ENCODE measurements at places on chromosomes 12 and 14.
A peak's percentile ranks its signal among the peaks of the same experiment; 100 is the strongest.

GRCh38 chr12:13005649-13006048, 5.6 kb upstream of the HEBP1 start:
- no peak for DNase-seq

DNA sequence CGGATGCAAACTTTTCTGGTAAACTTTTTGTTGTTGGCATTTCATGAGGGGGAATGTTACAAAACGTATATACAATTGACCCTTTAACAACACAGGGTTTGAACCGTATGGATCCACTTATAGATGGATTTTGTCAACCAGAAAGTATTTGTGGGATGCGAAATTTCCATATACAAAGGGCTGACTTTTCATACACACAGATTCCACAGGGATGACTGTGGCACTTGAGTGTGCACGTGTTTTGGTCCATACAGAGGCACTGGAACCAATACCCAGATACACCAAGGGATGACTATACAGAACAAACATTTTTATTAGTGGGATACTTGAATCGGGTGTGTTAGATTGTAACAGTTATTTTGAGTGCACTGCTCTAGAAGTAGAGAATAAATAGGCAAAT, 29.8 kb upstream of the CCT2 start:
- DNase-seq, result no peak

- no peak for DNase-seq
Observed at GRCh38 chr12:131194166-131194565, 240.5 kb downstream of the ADGRD1 start.

DNA sequence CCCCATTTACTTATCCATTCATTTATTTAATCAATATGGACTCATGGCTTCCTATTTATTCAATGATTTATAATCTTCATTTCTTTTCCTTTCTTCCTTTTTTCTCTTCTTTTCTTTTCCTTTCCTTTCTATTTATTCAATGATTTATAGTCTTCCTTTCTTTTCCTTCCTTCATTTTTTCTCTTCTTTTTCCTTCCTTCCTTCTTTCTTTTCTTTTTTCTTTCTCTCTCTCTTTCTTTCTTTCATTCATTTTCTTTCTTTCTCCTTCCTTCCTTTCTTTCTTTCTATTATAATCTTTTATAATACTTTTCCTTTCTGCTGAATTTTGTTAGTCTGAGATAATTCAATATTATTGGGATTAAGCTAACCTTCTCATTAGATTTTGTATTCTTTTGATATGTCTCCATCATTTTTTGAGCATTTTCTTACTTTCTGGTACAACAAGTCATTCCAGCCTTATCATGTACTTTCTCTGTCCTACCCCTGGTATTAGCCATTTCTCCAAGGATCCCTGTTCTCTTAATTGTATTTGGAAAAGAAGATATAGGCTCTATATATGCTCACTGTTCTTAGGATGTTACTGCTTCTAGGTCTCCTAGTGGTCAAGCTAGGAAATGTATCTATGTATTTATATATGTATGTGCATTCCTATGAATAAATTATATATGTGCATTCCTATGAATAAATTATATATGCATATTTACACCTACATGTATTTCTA, 12.1 kb downstream of the LACRT start:
- DNase-seq, result no peak

DNA sequence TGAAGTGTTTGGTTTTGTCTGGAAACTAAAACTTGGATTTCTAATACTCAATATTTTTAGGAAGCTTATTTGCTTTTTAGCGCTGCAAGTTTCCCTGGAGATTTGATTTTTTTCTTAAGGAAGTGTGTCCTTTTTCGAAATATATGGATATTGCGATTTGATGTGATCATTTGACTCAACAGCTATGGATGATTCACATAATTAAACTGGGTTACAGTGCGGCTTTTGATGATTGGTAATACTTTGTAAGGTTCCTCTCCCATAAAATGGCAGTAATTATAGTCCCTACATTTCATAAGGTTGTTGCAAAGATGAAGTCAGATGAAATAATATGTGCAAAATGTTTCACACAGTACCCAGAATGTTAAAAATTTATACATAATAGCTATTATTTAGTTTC, 13.1 kb downstream of the LDHB start:
- no peak for DNase-seq

DNA sequence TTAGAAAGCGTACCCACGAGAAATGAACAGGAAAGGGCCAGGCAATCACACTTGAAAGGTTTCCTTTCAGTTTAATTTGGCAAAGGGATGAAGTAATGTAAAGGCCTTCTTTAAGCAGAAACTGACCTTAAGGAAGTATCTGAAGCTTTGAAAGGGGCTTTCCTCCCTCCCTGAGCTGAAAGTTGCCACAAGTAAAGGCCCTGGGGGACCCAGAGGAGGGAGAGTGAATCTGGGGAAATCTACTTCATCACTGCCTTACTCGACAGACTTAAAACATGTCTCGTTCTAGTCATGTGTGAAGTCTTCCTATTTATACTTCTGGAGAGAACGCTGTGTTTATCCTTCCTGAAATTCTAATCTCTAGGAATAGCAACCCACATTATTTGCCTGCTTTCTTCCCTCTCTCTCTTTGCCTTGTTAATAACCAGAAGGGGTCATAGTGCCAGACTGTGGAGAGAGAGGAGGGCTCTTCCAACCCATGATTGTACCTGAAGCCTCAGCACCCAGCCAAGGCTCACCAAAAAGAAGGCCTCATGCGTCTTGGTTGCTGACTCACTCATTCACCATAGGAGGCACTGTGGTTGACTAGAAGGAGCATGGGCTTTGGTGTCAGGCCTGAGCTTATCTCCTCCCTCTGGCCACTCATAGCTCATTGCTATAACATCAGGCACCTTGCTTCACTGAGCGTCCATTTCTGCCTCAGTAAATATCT, 10.2 kb upstream of the GPX2 start:
- no peak for DNase-seq

GRCh38 chr12:87728931-87729593, 300.1 kb downstream of the C12orf50 start:
- DNase-seq, result no peak

- no peak for DNase-seq
Observed at GRCh38 chr14:99530407-99531155, 49.4 kb downstream of the CCNK start.

DNA sequence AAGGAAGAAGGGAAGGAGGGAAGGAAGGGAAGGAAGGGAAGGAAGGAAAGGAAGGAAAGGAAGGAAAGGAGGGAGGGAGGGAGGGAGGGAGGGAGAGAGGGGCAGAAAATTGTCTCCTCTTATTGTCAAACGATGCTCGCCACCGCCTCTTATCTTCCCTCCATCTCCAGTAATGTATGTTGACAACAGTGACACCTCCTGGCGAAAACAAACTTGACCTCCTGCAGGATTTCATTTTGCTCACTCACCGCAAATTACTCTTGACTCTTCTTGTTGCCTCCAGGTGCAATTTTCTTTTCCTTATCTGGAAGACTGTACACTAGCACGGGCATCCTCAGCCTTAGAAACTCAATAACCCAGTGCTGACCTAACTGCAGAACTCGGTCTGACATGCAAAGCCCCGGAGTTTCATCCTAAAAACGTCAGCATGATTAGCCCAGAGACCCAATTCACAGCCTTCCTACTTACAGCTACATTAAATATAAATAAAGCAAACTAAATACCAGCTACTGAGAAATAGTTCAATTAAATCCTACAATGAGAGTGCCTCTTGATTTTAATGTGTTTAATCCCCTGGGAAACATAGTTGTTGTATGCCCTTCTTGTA, 512.4 kb upstream of the TMPO start:
- DNase-seq, result no peak

DNA sequence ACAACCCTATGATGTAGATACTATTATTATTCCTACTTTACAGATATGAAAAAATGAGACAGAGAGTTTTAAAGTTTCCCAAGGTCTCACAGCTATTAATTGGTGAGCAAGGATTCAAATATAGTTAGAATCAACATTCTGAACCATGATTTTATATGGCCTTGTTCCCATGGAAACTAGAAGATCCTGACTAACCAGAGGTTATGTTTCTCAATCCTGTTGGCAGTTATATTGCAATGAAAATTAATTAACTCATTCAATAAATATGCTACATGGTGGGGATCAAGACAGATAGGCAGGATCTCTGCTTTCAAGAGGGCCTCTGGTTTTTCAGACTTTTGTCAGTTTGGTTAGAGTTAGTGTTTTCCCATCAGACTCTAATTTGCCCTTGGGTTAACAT, 9.3 kb upstream of the FUT8 start:
- DNase-seq, result no peak

DNA sequence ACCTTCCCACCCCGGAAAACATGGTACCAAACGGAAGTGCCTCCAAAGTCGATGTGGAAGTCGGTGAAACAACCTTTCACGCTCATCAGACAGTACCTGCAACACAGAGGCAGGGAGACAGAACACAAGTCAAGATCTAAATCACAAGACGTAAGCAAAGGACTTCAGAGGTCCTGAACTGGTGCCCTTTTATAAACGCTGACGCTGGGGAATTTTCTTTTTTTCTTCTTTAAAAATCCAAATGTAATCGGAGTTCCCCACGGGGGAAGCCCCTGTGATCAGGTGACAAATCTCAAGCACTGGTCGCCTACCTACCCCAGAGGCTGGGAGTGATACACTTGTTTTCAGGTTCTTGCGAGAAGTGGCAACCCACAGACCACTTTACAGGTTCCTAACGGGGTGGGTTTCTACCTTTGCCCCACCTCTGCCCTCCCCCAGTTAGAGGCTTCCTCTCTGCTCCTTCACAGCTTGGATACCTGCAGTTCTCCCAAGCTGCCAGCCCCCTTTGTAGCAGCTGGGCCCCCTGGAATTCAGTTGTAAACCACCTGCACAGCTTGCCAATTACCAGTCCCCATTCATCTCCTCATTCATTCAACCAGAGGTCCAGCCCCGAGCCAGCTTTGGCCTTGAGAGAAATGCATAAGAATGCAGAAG, 46.2 kb downstream of the KDM2B start:
- DNase-seq, result no peak

DNA sequence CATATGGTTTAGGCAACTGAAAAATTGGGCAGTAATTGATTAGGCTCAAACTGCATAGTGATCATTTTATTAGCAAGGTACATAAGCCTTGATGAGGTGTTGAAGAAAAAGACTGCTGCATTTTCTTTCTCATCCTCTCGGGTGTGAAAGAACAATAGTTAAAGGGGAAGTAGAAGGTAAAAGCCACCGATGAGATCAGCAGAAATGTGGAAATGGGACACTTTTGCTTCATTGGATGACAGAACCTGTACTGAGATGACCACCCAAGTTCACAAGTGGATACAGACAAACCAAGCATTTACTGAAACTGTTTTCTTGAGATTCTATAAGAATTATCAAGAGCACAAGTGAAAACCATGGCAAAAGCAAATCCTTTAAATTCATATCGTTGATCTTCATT, 184.0 kb downstream of the TMX1 start:
- DNase-seq, result no peak

GRCh38 chr12:114174326-114174725, 208.2 kb upstream of the RBM19 start:
- no peak for DNase-seq

- no peak for DNase-seq
Observed at GRCh38 chr12:109697877-109698468, 15.7 kb upstream of the FAM222A start.

GRCh38 chr12:109875572-109876131, 4.7 kb downstream of the GLTP start:
- DNase-seq, result peak; percentile 81

DNA sequence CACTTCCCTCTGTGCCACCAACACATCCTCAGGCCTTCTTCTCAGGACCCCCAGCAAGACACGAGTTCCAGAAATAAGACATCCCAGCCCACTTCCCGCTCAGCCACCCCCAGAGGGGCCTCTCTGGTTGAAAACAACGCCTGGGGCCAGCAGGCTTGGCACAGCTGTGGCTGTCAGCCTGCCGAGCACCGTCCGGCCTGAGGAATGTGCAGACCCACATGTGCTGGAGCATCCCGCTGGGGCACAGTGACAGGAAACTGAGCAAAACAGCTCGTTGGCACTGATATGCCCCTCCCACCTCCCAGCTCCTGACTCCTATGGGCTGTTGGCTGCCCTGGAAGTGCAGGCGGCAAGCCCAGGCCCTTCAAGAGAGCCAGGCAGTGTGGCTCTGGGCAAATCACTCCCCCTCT, 1.4 kb downstream of the SYNE3 start:
- DNase-seq, result no peak

GRCh38 chr14:76391981-76392690, 16.2 kb downstream of the ESRRB start:
- no peak for DNase-seq

GRCh38 chr14:100147181-100147631, 12.2 kb downstream of the DEGS2 start:
- peak; percentile 53 for DNase-seq

DNA sequence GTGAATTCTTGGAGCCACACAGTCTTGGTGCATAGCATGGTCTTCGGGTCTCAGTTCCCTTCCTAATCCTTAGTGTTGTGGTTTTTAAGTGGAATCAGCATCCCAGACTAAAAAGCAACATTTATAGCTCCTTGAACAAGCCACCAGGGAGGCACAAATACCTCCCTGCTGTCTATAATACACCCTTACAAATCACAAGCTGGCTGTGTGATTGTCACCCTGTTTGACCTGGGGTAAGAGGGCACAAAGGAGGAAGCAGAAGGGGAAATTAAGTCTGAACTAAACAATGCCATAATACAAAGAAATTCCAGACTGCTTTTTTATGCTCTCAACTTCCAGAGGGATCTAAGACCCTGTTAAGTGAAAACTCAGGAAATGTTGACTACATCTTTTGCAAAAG, 7.7 kb upstream of the MMP19 start:
- no peak for DNase-seq

GRCh38 chr12:117216686-117217085, 26.4 kb upstream of the FBXO21 start:
- no peak for DNase-seq

GRCh38 chr14:34502001-34502400, 37.5 kb downstream of the EAPP start:
- no peak for DNase-seq

GRCh38 chr14:24092110-24092504, 2.0 kb upstream of the PCK2 start:
- peak; percentile 31 for DNase-seq

DNA sequence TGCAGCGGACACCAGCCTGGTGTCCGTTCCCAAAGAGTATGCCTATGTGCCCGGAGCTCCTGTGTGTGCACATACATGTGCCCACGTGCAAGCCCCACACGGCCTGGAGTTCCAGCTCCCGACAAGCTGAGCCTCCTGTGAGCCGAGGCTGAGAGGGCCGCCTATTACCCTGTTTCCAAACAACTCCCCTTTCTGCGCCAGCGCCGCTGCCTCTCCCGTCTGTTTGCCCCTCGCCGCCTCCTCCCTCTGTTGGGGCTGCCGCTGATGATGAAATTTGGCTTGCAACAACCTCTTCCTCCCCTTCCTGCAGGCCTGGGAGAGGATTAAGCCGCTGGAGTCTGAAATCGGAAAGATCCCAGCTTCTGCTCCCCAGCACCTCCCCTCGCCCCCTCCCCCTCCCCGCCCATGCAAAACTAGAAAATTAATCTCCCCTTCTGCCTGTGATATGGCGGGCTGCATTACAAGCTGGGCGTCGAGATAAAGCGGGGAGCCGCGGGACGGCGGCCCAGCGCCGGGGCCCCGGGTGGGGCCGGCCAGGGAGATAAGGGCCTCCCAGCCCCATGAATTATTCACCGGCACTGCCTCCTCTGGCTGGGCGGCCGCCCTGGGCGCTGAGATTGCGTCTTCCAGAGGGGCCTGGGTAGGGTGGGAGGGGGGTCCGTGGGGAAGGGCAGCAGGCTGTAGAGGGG, 6.8 kb upstream of the ASIC1 start:
- peak; percentile 53 for DNase-seq

GRCh38 chr12:51917746-51918453, 10.6 kb downstream of the ACVRL1 start:
- DNase-seq, result no peak

Measured in left colon (tissue), 2 donors.